ENCODE measurements at places on chromosomes 12 and 14. TPM values are rescaled to one million over a fixed set of nuclear protein-coding genes. Genes with fewer than 3 reads are reported as not detected.

The ARHGAP5 gene
- 56.8 TPM for total RNA-seq

The SLCO1B3 gene
- total RNA-seq, result 102 TPM

The CFAP251 gene
- 1.7 TPM for total RNA-seq

The CLEC6A gene
- not detected for total RNA-seq

DNA sequence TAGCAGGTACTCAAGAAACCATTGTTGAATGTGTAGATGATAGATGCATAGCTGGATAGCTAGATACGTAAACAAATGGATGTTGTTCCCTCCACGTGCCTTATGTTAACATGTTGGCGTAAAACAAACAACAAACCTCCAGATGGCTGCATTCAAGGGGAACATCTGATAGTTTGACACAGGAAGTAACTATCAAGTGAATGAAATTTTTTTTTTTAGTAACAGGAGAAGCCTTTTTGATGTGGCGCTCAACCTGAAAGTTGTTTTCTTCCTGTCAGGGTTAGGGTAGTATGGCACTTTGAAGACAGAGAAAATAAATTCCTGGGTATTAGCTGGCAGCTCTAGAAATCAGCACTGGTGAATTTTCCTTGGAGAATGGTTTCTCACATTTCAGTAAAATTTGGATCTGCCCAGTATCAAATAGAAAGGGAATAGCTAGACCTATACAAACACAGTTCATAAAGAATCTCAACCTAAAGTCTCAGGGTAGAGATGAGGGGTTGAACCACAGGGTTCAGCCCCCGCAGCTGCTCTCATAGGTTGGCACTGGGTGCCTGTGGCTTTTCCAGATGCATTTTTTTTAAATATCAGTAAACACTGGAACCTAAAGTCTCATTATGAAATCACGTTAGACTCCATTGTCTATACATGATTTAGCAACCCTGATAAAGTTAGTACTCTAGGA is 18.8 kb upstream of the RAP1B start:
- DNase-seq, result no peak
- no peak overlapping the region for H3K27ac ChIP-seq
- no peaks in the 10 kb centered on the region for H3K36me3 ChIP-seq

DNA sequence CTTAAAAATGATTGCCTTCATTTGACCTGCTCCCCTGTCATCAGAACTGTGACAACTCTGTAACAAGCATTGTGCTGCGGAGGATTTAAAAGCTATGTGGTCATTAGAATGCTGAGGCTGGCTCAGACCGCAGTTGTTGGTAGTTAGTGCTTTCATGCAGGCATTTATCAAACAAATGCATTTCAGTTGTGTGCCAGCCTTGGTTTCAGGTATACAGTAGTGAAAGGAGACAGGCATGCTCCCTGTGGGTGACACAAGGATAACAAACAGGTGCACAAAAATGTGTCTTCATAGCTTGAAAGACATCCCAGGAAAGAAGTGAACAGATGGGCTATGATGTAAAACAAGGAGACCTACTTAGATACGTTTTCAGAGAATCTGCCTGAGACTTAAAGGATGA is 60.6 kb downstream of the MARK3 start:
- no peaks in the 10 kb centered on the region for H3K36me3 ChIP-seq
- H3K27ac ChIP-seq, result no peak overlapping the region
- DNase-seq, result no peak
- H3K4me3 ChIP-seq, result no peak overlapping the region
- no peaks in the 10 kb centered on the region for H3K27me3 ChIP-seq

DNA sequence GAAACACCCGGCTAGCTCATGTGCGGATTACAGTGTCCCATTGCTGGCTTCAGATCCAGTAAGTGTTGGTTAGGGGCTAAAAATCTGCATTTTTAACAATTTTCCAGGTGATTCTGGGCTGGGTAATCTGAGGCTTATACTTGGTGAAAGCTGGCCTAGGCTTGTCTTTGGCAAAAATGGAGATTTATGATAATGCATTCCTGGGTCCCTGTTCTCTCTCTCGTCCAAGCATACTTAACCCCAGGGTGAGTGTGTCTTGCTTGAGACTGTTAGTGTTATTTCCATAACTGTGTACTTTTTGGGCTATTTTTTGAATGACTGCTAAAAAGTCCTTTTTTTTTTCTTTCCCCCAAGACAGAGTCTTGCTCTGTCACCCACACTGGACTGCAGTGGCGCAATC is 43.2 kb downstream of the SNAPC1 start:
- no peak overlapping the region for H3K27ac ChIP-seq
- DNase-seq, result no peak
- H3K4me3 ChIP-seq, result no peak overlapping the region
- no peaks in the 10 kb centered on the region for H3K36me3 ChIP-seq
- H3K4me1 ChIP-seq, result no peaks in the 10 kb centered on the region
- H3K27me3 ChIP-seq, result no peaks in the 10 kb centered on the region

- H3K4me3 ChIP-seq, result no peak overlapping the region
- no peaks in the 10 kb centered on the region for H3K36me3 ChIP-seq
- no peaks in the 10 kb centered on the region for H3K27me3 ChIP-seq
- no peak for DNase-seq
- no peaks in the 10 kb centered on the region for H3K4me1 ChIP-seq
These were observed 106.8 kb downstream of the NUAK1 start for GRCh38 chr12:106031761-106032622.

- H3K27me3 ChIP-seq, result no peaks in the 10 kb centered on the region
- peak overlapping the region; percentile 65 for H3K27ac ChIP-seq
These were observed 28.3 kb upstream of the ATP2A2 start for GRCh38 chr12:110252716-110253115.

DNA sequence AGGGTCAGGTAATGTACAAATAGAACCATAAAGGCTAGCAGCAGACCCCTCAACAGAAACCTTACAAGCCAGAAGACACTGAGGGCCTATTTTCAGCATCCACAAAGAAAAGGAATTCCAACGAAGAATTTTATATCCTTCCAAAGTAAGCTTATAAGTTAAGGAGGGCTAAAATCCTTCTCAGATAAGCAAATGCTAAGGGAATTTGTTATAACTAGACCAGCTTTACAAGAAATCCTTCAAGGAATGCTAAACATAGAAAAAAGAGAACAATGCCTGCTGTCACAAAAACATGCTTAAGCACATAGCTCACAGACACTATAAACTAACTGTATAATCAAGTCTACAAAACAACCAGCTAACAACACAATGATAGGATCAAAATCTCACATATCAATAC is 130.7 kb upstream of the RPL10L start:
- H3K27me3 ChIP-seq, result no peaks in the 10 kb centered on the region
- no peak overlapping the region for H3K4me3 ChIP-seq
- H3K36me3 ChIP-seq, result no peaks in the 10 kb centered on the region
- H3K4me1 ChIP-seq, result no peaks in the 10 kb centered on the region
- no peak overlapping the region for H3K27ac ChIP-seq
- DNase-seq, result no peak

DNA sequence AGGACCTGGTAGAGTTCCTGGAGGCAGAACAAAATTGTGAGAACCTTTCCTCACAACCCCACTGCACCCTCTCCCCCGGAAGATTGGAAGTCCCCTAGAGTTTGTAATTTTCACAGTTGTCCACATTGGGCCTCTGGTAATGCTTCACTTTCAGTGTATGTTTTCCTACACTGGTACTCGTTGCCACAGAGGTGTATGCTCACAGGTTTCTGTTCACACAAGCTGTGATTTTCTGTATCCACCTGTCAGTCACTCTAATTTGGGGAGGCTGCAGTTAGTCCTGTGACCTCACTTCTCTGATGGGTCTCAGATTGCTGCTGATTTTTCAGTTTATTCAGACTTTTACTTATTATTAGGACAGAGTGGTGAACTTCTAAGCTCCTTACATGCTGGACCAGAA is 66.4 kb upstream of the BMP4 start:
- no peak overlapping the region for H3K4me3 ChIP-seq
- no peaks in the 10 kb centered on the region for H3K4me1 ChIP-seq
- no peak overlapping the region for H3K27ac ChIP-seq
- DNase-seq, result no peak

GRCh38 chr12:48075832-48076231 is 30.0 kb downstream of the SENP1 start:
- DNase-seq, result no peak
- no peak overlapping the region for H3K4me3 ChIP-seq
- no peak overlapping the region for H3K27ac ChIP-seq
- H3K36me3 ChIP-seq, result peaks cover 10% of the 10 kb centered on the region
- no peaks in the 10 kb centered on the region for H3K4me1 ChIP-seq
- H3K27me3 ChIP-seq, result no peaks in the 10 kb centered on the region

- no peaks in the 10 kb centered on the region for H3K4me1 ChIP-seq
- no peaks in the 10 kb centered on the region for H3K36me3 ChIP-seq
- DNase-seq, result no peak
- H3K27me3 ChIP-seq, result no peaks in the 10 kb centered on the region
- H3K4me3 ChIP-seq, result no peak overlapping the region
These were observed 8.2 kb downstream of the IPO8 start for GRCh38 chr12:30687265-30687986.

DNA sequence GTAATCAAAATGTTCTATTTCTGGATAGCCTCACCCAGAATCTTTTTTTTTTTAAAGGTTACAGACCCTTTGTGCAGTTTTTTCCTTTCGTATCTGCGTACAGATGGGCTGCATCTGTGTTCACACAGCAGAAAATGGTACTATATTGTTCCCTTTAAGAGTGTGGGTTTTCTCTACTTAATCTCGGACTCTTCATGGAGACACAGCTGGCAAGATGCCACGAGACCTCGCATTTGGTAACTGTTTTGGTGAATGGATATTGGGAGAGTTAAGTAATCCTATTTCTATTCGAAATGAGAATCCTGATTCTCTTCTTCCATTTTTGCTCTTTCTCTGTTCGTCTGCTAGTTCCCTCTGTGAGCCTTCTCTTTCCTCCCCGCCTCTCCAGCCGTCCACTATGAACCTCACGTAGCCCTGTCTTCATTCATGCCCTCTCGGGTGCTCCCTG is 85.7 kb downstream of the SAMD4A start:
- H3K4me3 ChIP-seq, result no peak overlapping the region
- no peak for DNase-seq
- H3K27me3 ChIP-seq, result no peaks in the 10 kb centered on the region
- peak overlapping the region; percentile 63 for H3K27ac ChIP-seq
- H3K36me3 ChIP-seq, result no peaks in the 10 kb centered on the region

GRCh38 chr12:51160814-51161459 is 12.0 kb downstream of the TFCP2 start:
- H3K4me1 ChIP-seq, result no peaks in the 10 kb centered on the region
- no peak overlapping the region for H3K4me3 ChIP-seq
- no peak overlapping the region for H3K27ac ChIP-seq
- no peaks in the 10 kb centered on the region for H3K36me3 ChIP-seq
- no peak for DNase-seq

GRCh38 chr12:87960566-87960965 is 68.6 kb downstream of the C12orf50 start:
- no peaks in the 10 kb centered on the region for H3K36me3 ChIP-seq
- no peaks in the 10 kb centered on the region for H3K4me1 ChIP-seq
- no peak overlapping the region for H3K27ac ChIP-seq
- H3K27me3 ChIP-seq, result no peaks in the 10 kb centered on the region
- no peak for DNase-seq

- H3K4me1 ChIP-seq, result no peaks in the 10 kb centered on the region
- no peaks in the 10 kb centered on the region for H3K27me3 ChIP-seq
- DNase-seq, result no peak
- no peak overlapping the region for H3K27ac ChIP-seq
- H3K36me3 ChIP-seq, result no peaks in the 10 kb centered on the region
These were observed 27.5 kb downstream of the MMAB start for GRCh38 chr12:109545826-109546225.

GRCh38 chr12:30437616-30438015 is 258.1 kb downstream of the IPO8 start:
- H3K4me3 ChIP-seq, result no peak overlapping the region
- DNase-seq, result no peak
- no peaks in the 10 kb centered on the region for H3K4me1 ChIP-seq
- H3K27ac ChIP-seq, result no peak overlapping the region
- no peaks in the 10 kb centered on the region for H3K27me3 ChIP-seq

- no peaks in the 10 kb centered on the region for H3K4me1 ChIP-seq
- DNase-seq, result no peak
- H3K27me3 ChIP-seq, result no peaks in the 10 kb centered on the region
These were observed 67.3 kb downstream of the DACT1 start for GRCh38 chr14:58705066-58705465.

DNA sequence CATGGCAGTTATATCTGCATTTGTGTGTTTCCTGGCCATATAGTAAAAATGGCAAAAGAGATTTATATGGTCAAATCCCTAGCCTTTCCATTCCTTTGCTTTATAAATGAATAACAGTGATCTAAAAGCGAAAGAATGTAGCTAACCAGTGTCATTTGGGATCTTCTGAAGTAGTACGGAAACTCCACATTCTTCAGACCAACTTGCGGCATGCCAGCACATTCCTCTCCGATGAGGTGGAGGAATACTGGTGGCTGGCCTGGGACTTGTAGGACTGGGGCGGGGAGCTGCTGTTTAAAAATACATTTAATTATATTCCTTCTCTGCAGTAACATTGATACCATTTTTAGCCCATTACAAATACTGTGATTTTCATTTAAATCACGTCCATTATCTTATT is 85.3 kb downstream of the SAMD4A start:
- H3K27ac ChIP-seq, result peak overlapping the region; percentile 54
- H3K4me3 ChIP-seq, result no peak overlapping the region
- H3K4me1 ChIP-seq, result no peaks in the 10 kb centered on the region
- no peaks in the 10 kb centered on the region for H3K27me3 ChIP-seq
- DNase-seq, result peak; percentile 57

DNA sequence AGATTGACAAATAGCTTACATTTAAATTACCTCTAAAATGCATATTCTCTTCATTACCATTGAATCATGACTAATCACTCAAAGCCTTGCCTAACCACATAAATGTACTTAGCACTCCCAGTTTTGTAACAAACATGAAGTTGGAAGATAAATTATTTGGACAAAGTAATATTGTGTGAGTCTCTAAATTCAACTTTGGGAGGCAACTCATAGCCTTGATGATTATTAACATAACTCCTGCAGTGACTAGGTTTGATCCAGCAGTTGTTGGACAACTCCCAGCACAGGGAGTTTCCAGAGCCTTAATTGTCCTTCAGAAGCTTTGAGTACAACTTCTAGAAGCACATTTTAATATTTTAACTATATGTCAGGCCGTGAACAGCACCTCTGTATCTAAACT is 153.4 kb upstream of the PDZRN4 start:
- no peak overlapping the region for H3K4me3 ChIP-seq
- no peaks in the 10 kb centered on the region for H3K36me3 ChIP-seq
- no peaks in the 10 kb centered on the region for H3K27me3 ChIP-seq
- no peak for DNase-seq
- no peak overlapping the region for H3K27ac ChIP-seq

DNA sequence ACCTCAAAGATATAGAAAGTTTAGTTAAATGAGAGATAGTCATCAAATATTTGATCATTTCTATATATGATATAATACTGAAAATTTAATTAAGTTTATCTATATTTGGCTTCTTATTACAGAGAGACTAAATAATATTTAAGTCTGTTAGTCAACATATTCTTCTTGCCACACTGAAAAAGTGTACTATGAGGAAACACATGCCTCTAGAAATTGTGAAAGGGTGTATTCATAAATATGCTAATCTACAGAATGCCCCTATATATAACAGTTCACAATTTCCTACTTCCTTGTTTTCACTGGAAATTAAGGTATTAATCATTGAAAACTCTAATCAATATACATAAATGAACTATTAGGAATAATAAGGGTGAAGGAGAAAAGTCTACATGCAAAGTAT is 31.4 kb upstream of the ETV6 start:
- no peak overlapping the region for H3K4me3 ChIP-seq
- DNase-seq, result no peak
- no peak overlapping the region for H3K27ac ChIP-seq
- no peaks in the 10 kb centered on the region for H3K27me3 ChIP-seq

GRCh38 chr12:62192903-62193250 is 67.3 kb upstream of the USP15 start:
- H3K27me3 ChIP-seq, result peaks cover 9% of the 10 kb centered on the region
- H3K4me3 ChIP-seq, result no peak overlapping the region
- no peak overlapping the region for H3K27ac ChIP-seq
- no peak for DNase-seq
